ENCODE measurements at places on chromosomes 1 and 21.

DNA sequence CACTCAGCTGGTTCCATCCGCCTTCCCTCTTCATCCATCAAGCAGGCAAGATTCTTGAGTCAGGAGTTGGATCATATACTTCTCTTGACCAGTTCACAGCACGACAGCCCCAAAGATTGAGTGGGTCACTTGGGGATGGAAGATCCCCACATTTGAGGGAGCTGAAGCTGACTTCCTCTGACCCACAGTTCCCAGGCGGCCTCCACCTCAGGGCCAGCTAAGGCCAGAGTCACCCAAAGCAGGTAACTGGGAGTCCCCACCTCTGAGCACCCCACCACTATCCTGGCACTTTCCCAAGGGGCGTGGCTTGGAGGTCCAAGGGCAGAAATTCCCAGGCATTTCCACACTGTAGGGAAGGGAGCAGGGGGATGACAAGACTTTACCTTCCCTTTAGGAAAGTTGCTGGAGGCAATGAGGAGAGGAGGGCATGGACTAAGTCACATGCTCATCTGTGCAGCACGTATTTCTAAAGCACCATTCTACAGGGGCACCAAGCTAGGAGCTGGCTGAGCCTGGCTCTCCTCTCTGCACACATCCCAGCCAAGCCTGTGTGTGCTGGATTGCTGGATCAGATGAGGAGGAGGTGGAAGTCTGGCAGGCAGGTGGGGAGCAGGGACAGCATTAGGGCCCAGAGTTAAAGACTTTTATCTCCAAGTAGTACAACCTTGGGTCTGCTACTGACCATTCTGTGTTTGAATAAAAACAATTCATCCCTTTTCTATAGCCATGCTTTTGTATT lies 1.3 kb upstream of the RD3 start:
- DNase-seq, result no peak

- DNase-seq, result no peak
Observed at GRCh38 chr1:227093309-227093708, 153.2 kb downstream of the COQ8A start.

- no peak for DNase-seq
Observed at GRCh38 chr1:220954321-220955075, 75.3 kb downstream of the HLX start.

- no peak for DNase-seq
Observed at GRCh38 chr1:169487561-169487960, 1.8 kb upstream of the SLC19A2 start.

- no peak for DNase-seq
Observed at GRCh38 chr1:62358665-62359373, 39.6 kb upstream of the KANK4 start.

GRCh38 chr1:193131266-193131860 lies 9.5 kb downstream of the CDC73 start:
- no peak for DNase-seq

Data from stimulated activated naive CD4-positive, alpha-beta T cell treated with Interleukin-2 at 50 U/mL for 16 hours (primary cell).